Progenitor cell of endocrine pancreas (in vitro differentiated cells): ENCODE measurements at places on chromosomes 11 and 22. TPM values are rescaled to one million over a fixed set of nuclear protein-coding genes. Genes with fewer than 3 reads are reported as not detected.
A peak's percentile ranks its signal among the peaks of the same experiment; 100 is the strongest.

GRCh38 chr22:46971099-46971763 is 208.8 kb downstream of the TBC1D22A start:
- no peak overlapping the region for H3K4me3 ChIP-seq
- H3K27me3 ChIP-seq, result no peaks in the 10 kb centered on the region
- DNase-seq, result no peak
- H3K27ac ChIP-seq, result peak overlapping the region; percentile 52
- peaks cover 14% of the 10 kb centered on the region for H3K4me1 ChIP-seq
- H3K36me3 ChIP-seq, result peaks cover 5% of the 10 kb centered on the region

- no peaks in the 10 kb centered on the region for H3K36me3 ChIP-seq
- H3K27ac ChIP-seq, result peak overlapping the region; percentile 29
- no peak overlapping the region for H3K4me3 ChIP-seq
- peaks cover 8% of the 10 kb centered on the region for H3K27me3 ChIP-seq
- H3K4me1 ChIP-seq, result no peaks in the 10 kb centered on the region
- no peak for DNase-seq
Observed at GRCh38 chr22:37229012-37229804, 14.9 kb downstream of the RAC2 start.

GRCh38 chr11:44766972-44767278 is 40.2 kb downstream of the TSPAN18 start:
- H3K36me3 ChIP-seq, result peaks cover 15% of the 10 kb centered on the region
- DNase-seq, result no peak
- no peaks in the 10 kb centered on the region for H3K27me3 ChIP-seq
- H3K4me1 ChIP-seq, result peaks cover 17% of the 10 kb centered on the region
- no peak overlapping the region for H3K4me3 ChIP-seq

The C11orf91 gene
- total RNA-seq, result 0.69 and 1.1 TPM in 2 replicates

GRCh38 chr11:30938171-30938570 is 352.0 kb upstream of the MPPED2 start:
- no peaks in the 10 kb centered on the region for H3K27me3 ChIP-seq
- H3K4me1 ChIP-seq, result no peaks in the 10 kb centered on the region
- no peak overlapping the region for H3K27ac ChIP-seq
- no peak overlapping the region for H3K4me3 ChIP-seq
- peaks cover 4% of the 10 kb centered on the region for H3K36me3 ChIP-seq
- DNase-seq, result no peak

- H3K27me3 ChIP-seq, result peaks cover 20% of the 10 kb centered on the region
- H3K4me3 ChIP-seq, result peak within 1 kb of the TSS; percentile 55
- peak within 1 kb of the TSS; percentile 69 for H3K27ac ChIP-seq
- peaks cover 4% of the 10 kb centered on the region for H3K4me1 ChIP-seq
Observed at GRCh38 chr11:26331911-26332571, at the start of gene ANO3. Gene ANO3, plus strand, starts transcription at chr11:26332130. Its CDS starts 146 bp downstream, at chr11:26332276.

GRCh38 chr11:124801014-124801413 is 808 bp upstream of the MSANTD2 start:
- peak overlapping the region; percentile 97 for H3K27ac ChIP-seq
- DNase-seq, result no peak
- peaks cover 13% of the 10 kb centered on the region for H3K4me1 ChIP-seq
- no peaks in the 10 kb centered on the region for H3K27me3 ChIP-seq
- H3K4me3 ChIP-seq, result peak overlapping the region; percentile 88

DNA sequence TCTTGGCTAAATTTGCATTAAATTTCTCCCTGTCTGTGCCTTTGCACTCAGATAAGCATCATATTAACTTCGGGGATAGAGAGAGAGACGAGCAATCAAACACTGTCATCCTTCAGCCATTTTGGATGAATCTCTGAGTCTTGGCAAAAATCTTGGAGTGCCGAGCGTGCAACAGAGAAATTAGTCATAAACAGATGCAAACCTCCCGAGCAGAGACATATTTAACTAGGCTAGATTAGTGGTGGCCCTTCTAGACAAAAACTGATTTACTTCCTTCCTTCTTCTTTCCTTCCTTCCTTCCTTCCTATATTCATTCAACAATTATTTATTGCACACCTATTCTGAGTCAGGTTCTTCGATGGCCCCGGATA is 114.4 kb upstream of the BLID start:
- peaks cover 7% of the 10 kb centered on the region for H3K4me1 ChIP-seq
- no peak overlapping the region for H3K27ac ChIP-seq
- no peak overlapping the region for H3K4me3 ChIP-seq
- no peaks in the 10 kb centered on the region for H3K36me3 ChIP-seq
- DNase-seq, result no peak
- no peaks in the 10 kb centered on the region for H3K27me3 ChIP-seq

- no peak overlapping the region for H3K4me3 ChIP-seq
- no peak for DNase-seq
- H3K27me3 ChIP-seq, result peaks cover 10% of the 10 kb centered on the region
Observed at GRCh38 chr11:62421996-62422395, 3.2 kb downstream of the SCGB1A1 start.

DNA sequence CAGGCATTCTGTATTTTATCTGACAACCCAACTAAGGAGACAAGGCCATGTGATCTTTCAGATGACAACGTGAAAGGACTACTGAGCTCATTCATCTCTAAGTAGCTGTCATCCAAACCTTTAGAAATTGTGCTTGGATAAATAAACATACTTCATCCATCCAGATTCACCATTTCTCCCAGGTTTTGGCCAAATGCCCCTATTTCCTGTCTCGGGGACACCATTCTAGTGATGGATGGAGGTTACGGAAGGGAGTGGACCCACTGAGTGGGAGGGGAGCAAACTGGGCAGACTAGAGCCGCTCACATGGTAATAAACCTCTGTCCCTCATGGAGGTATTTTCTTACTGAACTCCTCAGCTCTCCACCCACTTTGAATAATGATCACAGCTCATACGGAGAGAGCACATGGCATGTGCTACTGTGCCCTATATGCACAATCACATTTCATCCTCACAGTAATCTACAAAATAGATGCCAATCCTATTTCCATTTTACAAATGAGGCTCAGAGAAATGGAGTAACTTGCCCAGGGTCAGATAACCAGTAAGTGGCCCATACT is 114.4 kb downstream of the SLC1A2 start:
- H3K4me3 ChIP-seq, result no peak overlapping the region
- H3K27ac ChIP-seq, result no peak overlapping the region
- peaks cover 11% of the 10 kb centered on the region for H3K27me3 ChIP-seq
- no peaks in the 10 kb centered on the region for H3K36me3 ChIP-seq

GRCh38 chr11:3002871-3003270 is 10.7 kb upstream of the NAP1L4 start:
- H3K4me3 ChIP-seq, result no peak overlapping the region
- H3K27ac ChIP-seq, result no peak overlapping the region
- no peaks in the 10 kb centered on the region for H3K27me3 ChIP-seq
- peaks cover 28% of the 10 kb centered on the region for H3K36me3 ChIP-seq

GRCh38 chr22:45455621-45456020 is 42.1 kb downstream of the RIBC2 start:
- H3K27me3 ChIP-seq, result peaks cover 15% of the 10 kb centered on the region
- H3K4me1 ChIP-seq, result no peaks in the 10 kb centered on the region
- H3K36me3 ChIP-seq, result no peaks in the 10 kb centered on the region

GRCh38 chr11:71997594-71997993 is 1.1 kb upstream of the IL18BP start:
- no peak overlapping the region for H3K4me3 ChIP-seq
- no peak overlapping the region for H3K27ac ChIP-seq
- H3K36me3 ChIP-seq, result peaks cover 7% of the 10 kb centered on the region
- H3K4me1 ChIP-seq, result no peaks in the 10 kb centered on the region
- H3K27me3 ChIP-seq, result no peaks in the 10 kb centered on the region

GRCh38 chr11:69550846-69551245 is 69.4 kb downstream of the LINC01488 start:
- no peak for DNase-seq
- H3K4me1 ChIP-seq, result no peaks in the 10 kb centered on the region
- H3K27me3 ChIP-seq, result peaks cover 3% of the 10 kb centered on the region
- no peak overlapping the region for H3K4me3 ChIP-seq

The SMC1B gene
- not detected in 2 replicates for total RNA-seq

- no peak for DNase-seq
- H3K4me3 ChIP-seq, result no peak overlapping the region
- H3K27me3 ChIP-seq, result no peaks in the 10 kb centered on the region
- H3K27ac ChIP-seq, result peak overlapping the region; percentile 98
- H3K36me3 ChIP-seq, result peaks cover 1% of the 10 kb centered on the region
Observed at GRCh38 chr11:11247576-11247975, 105.5 kb downstream of the CSNK2A3 start.

DNA sequence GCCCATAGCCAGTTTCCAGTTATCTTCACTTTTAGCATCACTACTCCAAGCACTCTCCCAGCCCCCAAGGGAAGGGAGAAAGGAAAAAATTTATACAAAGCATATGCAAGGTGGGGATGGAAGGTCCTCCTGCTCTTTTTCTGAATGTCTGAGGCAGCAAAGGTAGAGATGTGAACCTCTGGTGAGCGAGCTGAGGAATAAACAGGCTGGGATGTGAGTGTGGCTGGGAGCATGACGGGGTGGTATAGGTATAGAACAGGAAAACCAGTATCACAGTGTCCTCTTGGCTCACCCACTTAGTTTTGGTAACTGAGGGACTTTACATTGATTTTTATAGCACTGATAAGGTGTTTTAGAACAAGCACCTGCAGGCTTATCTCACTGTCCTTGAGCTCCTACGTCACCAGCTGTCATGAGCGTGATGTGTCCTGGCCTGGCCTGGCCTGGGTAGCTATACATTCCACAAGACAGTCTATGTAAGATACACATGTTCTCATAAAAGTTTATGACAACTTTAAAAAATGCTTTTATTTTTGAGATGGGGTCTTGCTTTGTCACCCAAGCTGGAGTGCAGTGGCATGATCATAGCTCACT is 10.3 kb upstream of the POLD3 start:
- peak overlapping the region; percentile 37 for H3K27ac ChIP-seq
- no peaks in the 10 kb centered on the region for H3K36me3 ChIP-seq
- H3K4me1 ChIP-seq, result peaks cover 14% of the 10 kb centered on the region
- no peak for DNase-seq

The DLG2 gene
- total RNA-seq, result 1.5 and 2.4 TPM in 2 replicates

The TMEM86A gene
- total RNA-seq, result 6.1 and 7.9 TPM in 2 replicates

The BAIAP2L2 gene
- 6.5 and 7.0 TPM in 2 replicates for total RNA-seq

- peaks cover 20% of the 10 kb centered on the region for H3K27me3 ChIP-seq
- no peak overlapping the region for H3K27ac ChIP-seq
- peaks cover 16% of the 10 kb centered on the region for H3K4me1 ChIP-seq
- H3K36me3 ChIP-seq, result no peaks in the 10 kb centered on the region
- no peak overlapping the region for H3K4me3 ChIP-seq
Observed at GRCh38 chr11:35404388-35404775, 15.0 kb downstream of the SLC1A2 start.

GRCh38 chr22:37870273-37870672 is 21.1 kb downstream of the EIF3L start:
- no peaks in the 10 kb centered on the region for H3K4me1 ChIP-seq
- H3K4me3 ChIP-seq, result no peak overlapping the region
- H3K36me3 ChIP-seq, result peaks cover 23% of the 10 kb centered on the region
- DNase-seq, result no peak

The PHOX2A gene
- total RNA-seq, result not detected in 2 replicates

The RFPL1 gene
- 0.22 TPM in 1 of 2 replicates, not detected in the other for total RNA-seq

The OR51B5 gene
- total RNA-seq, result 0.34 and 0.44 TPM in 2 replicates
